ENCODE measurements at places on chromosomes 3 and 15.

DNA sequence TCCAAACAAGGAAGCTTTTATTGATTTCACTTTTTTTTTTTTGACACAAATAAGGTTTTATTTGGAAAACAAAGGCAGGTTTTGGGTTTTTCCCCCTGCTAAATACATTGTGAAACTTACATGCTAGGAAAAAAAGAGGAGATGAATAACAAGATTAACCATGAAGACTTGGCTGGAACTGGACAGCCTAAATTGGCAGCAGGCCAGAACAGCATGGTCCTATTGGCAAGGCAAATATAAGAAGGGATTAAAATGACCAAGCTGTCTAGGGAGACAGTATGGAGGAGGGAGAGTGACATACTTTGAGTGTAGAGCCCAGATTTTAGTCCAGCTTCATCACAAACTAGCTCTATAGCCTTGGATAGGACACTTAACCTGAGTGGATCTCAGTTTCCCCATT, 63.9 kb upstream of the BBX start:
- no peak for DNase-seq

DNA sequence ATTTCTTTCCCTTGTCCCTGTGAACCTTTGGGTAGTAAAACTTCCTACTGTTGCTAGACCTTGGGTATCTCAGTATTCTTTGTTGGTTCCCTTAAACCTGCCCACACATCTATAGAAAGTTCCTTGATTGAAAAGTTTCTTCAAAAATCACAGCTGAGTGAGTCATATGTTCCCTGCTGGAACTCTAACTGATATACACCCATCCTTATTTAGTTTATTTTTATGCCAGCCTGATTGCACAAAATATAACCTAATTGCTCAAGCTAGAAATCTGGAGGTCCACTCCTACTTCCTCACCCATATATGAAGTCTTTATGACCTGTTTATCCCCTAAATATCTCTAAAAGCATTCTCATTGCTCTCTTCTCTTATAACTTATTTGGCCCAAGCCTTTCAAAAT, 13.7 kb upstream of the GJD2 start:
- DNase-seq = no peak

GRCh38 chr3:50525987-50526386, 22.6 kb upstream of the CACNA2D2 start:
- peak; percentile 69 for DNase-seq

DNA sequence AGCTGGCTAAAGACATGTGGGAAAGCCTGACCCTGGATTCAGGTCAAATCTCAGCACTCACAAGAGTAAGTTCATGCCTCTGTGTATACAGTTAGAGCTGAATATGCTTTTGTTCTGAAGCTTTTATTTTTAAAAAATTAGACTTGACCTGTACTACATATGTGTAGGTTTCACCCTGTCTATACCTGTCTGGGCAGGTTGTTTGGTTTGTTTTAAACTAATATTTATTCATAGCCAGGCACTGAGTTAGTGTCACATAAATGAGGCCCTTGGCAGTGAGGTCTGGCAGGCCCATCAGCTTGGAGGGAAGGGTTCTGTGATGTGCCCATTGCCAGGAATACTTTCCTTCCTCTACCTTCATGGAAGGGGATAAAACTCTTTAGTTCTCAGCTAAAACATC, 1.9 kb downstream of the DNAJA4 start:
- DNase-seq = no peak

GRCh38 chr3:128683957-128684356, 33.3 kb upstream of the RPN1 start:
- no peak for DNase-seq

GRCh38 chr15:48388910-48389309, 57.7 kb downstream of the DUT start:
- DNase-seq = no peak

- peak; percentile 95 for DNase-seq
Measured at GRCh38 chr3:120596116-120596852, at the start of gene NDUFB4. TSS of gene NDUFB4 (plus strand) at chr3:120596336. CDS start at chr3:120596360, 24 bp downstream.

DNA sequence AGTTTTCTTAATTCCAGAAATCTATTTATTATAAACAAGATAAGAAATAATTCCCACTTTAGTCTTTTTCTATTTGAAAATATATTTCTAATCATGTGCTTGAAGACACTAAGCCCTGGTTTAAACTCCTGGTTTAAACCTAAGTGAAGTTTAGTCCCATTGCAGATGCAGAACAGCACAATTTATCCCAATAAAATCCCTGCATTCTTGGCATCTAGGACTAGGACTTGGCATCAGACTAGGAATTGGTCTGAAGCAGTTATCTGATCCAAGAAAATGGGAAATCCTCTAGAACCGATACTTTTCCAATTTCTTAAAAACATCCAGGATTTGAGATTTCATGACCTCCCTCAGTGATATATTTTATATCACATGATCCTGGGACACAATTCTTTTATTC, 168.8 kb upstream of the VEPH1 start:
- DNase-seq = no peak

DNA sequence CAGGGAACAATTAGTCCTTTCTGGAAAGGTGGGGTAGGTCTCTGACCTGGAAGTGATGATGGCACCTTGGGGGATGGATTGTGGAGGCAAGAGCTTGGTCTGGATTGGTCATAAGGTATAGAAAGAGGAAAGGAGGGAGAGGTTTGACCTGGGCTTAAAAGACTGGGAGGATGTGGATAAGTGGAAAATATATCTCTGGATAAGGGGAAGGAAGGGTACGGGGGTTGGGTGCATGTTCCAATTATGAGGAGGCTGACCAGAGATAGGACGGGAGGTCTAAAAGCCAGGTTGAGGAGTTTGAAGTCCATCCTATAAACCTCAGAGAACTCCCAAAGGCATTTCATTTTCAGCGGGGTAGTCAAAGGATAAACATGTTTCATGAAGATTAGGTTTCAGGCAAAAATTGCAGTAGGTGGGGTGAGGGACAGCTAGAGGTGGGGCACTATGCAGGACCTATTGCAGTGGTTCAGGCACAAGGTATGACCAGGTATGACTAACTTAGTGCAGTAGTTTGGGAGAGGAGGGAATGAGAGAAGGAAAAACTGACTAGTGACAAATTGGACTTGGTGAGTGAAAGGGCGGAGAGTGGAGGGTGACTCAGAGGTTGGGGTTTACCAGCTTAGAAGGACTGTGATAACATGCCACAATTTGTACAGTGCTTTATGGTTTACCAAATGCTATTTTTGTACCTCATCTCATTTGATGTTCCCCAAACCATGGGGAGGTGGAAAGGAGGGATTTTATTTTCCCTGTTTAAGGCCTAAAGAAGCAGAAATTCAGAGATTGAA, 10.7 kb downstream of the PDE8A start:
- DNase-seq = no peak

DNA sequence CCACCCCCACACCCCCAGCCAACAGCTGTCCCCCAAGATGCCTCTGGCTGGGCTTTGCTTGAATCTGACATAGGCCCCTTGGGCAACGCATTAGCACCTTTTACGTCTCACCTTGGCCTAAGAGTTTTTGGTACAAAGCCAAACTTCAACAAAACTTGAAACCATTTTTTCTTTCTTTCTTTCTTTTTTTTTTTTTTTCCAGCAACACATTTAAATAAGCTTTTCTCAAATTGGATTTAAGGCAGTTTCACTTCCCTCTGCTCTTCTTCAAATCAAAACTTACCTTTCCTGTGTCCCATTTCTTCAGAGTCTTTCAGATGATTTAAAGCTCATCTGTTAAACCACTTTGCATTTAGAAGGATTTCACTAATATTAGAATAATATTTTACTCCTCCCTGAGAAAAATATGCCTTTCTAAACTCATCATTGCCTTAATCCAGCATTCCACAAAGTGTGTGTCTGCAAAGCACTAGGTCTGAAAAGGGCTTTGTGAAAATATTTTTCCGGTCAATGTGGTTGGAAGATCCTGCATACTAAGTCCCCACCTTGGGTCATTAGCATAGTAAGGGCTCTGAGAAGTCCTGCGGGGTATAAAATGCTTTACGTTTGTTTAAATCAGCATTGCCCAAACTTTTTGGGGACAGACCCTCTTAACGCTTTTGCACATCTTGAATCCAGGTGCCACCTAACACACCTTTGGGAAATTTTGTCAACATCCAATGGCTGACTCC, 217.0 kb downstream of the TLE3 start:
- DNase-seq = no peak

Data from HuH-7 (cell line).